ENCODE measurements at places on chromosomes 4 and X.

DNA sequence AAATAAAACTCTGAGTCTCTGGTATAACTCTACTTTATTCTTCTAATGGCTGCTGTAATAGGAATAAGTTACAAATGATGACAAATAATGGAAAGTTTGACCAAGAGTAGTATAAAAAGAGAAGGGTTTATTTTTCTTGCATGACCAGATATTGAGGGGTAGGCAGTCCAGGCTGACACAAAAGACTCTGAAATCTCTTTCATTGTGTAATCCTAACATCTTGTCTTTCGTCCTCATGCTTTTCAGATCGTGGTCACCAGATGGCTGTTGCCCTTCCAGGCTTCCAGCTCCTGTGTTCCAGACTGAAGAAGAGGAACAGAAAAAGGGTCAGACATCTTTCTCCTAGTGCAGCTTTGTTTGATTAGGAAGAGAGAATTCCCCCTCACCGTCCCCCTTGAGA is 176.9 kb upstream of the GK2 start:
- no peak for DNase-seq

GRCh38 chrX:75596178-75596577 is 73.3 kb upstream of the ZDHHC15 start:
- DNase-seq, result no peak

GRCh38 chrX:115029869-115030570 is 12.6 kb upstream of the IL13RA2 start:
- no peak for DNase-seq

DNA sequence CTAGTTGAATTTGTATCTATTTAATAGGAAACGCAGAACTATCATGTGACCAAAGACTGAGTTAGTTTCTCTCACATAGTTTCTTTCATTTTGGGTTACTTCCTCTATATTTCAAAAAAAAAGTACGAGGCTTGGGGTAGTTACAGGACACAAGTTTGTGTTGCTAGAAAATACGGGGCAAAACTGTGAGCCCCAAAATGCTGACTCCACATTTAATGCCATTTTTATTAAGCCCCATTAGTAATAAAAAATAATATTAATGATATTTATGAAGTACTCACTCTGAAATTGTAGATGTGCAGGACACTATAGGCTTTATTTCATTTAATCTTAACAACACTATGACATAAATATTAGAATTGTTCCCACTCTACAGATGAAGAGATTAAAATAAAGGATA is 268.6 kb downstream of the DTHD1 start:
- no peak for DNase-seq

- DNase-seq, result no peak
Observed at GRCh38 chrX:129797251-129797906, 17.6 kb downstream of the SASH3 start.

- DNase-seq, result no peak
Observed at GRCh38 chr4:7344636-7345155, 90.0 kb downstream of the PSAPL1 start.

DNA sequence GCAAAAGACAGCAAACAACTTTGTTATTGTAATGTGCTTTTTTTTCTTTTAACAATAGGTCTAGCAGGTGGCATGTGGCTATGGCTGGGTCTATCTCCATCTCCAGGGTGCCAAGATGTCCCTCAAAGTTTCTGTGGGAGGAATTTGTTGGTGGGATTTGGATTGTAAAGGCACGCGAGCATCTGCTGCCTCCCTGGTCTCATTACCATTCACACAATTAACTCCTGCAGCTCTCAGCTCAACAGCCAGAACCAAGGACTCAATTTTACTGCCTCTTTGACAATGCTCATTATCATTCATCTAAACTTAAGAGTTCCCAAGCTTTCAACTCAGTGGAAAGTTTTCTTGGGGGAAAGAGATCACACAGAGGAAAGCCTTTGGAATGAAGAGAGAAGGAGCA is 10.9 kb upstream of the PCDH18 start:
- DNase-seq, result no peak

- no peak for DNase-seq
Observed at GRCh38 chrX:12412561-12412960, 274.3 kb downstream of the FRMPD4 start.

DNA sequence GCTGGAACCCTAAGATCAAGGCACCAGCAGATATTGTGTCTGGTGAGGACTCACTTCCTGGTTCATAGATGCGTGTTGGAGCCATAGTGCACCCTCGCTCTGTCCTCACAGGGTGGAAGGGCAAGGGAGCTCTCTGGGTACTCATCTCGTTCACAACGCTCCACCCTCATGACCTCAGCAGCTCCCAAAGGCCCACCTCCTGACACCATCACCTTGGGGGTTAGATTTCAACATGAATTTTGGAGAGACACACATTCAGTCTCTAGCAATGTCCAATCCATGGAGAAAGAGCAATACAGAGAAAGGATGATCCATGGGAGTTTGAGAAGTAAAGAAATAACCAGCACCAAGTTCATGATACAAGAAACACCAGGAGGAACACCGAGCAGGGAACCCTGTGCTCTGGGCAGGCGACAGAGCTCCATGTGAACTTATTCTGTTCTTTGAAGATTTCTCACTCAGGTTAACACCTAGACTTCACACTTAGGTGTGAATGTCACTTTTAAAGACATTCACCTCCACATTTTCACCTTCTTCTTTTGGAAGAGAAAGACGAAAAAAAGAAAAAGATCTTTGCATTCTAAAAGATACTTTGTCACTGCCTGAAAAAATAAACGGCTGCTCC is 171.8 kb upstream of the FAM9B start:
- no peak for DNase-seq

- peak; percentile 37 for DNase-seq
Observed at GRCh38 chrX:40266490-40267333, 169.0 kb upstream of the BCOR start.

DNA sequence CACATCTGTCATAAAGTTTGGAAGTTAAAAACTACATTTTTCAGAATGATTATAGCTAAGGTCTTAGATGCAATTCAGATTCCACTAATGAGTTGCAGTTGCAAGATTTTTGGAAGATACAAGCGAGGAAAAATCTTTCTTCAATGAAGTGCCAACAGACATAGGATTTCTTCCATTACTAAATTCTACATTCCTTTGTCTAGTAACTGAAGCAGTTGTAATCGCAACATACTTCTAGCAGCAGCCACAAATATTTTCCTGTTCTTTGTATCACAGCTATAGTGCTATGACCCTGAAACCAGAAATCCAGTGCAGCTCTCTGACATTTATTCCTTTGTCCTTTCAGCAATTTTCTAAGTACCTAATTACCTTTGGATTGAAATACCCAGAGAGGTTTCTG is 225.2 kb upstream of the SLIT2 start:
- DNase-seq, result peak; percentile 61

- no peak for DNase-seq
Observed at GRCh38 chr4:77728420-77728819, 90.7 kb downstream of the CNOT6L start.

GRCh38 chrX:46268412-46268811 is 276.8 kb downstream of the ZNF674 start:
- no peak for DNase-seq

DNA sequence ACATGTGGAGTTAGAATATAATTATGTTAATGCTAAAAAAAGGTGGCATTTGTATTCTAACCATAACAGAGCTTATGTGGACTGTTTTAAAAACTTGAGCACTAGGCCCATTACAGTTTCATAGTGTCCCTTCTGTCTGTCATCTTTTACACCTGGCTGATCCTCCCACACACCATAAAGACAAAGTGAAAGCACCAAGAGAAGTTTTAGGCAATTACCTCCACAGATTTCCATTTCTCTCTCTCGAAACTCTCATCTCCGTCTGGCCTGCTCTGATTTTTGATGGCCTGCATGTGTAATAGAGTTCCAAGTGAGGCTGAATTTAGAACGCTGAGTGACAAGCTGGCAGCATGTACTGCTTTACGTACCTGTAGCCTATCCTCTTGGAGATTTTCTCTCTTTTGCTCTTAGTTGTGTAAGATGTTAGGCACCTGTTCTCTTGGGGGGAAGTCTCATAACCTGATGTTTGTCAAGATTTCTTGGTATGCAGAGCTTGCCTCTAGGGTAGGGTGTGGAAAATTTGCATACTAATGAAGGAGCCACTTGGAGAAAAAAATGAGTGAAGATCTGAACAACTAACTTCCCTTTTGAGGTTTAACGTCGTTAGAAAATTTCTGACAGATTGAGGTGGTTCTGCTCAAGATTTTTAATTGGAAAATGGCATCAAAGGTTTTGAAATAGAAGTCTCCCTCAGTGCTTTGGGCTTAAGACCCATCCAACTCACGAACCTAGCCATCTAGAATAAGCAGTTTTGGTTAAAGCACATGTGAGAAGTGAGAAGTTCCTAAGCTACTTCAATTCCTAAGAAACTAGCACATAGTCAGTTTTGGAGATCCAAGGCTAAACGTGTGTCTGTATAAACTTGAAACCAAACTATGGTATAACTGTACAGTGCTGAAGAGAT is 57.6 kb upstream of the RAP1GDS1 start:
- DNase-seq, result no peak

DNA sequence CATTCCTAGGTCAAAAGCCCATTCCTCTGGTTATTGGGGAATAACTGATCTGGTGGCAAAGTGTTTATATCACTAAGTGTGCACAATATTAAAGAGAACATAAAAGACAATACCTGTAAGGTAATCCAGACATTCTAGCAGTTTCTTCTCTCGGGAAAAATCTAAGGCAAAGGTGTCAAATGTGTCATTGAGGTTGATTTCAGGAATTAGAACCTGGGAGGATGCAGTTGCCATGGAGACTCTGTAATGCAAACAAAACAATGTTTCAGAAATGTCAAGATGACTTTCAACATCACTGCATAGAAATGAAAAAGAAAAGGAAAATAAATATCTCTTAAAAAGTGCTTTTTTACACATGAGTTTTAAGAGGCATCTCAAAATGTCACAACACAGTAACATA is 145.9 kb downstream of the MID1 start:
- no peak for DNase-seq

- DNase-seq, result no peak
Observed at GRCh38 chr4:158540125-158540907, 18.6 kb downstream of the RXFP1 start.

GRCh38 chr4:140304346-140304745 is 69.1 kb upstream of the SCOC start:
- no peak for DNase-seq

- no peak for DNase-seq
Observed at GRCh38 chr4:32455231-32455630, 1735.1 kb downstream of the PCDH7 start.

GRCh38 chrX:107505223-107505622 is 55.8 kb downstream of the FRMPD3 start:
- no peak for DNase-seq

GRCh38 chr4:134201216-134202161 is at the start of gene PABPC4L:
Gene PABPC4L, minus strand, starts transcription at chr4:134201789. Its CDS starts 770 bp downstream, at chr4:134201019.
- peak; percentile 45 for DNase-seq

GRCh38 chr4:167890226-167890625 is 202.1 kb upstream of the ANXA10 start:
- DNase-seq, result no peak

DNA sequence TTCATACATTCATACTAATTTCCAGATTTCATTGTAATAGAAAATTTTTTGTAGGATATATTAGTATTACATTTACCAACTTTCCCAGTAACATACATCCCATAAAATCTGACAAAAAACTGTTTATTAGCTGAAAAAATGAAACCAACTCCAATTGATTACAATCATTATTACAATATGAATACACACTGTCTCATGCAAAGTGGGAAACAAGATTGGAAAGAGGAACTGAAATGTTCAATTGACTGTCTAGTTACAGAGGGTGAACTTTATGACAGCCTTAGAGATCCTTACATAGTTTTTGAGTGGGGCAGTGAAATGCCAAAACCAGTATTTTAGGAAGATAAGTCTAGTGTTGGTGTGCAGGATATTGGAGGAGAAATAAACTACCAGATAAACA is 2.3 kb upstream of the AMBN start:
- DNase-seq, result no peak

- DNase-seq, result no peak
Observed at GRCh38 chrX:68697036-68697435, 49.6 kb downstream of the STARD8 start.

- DNase-seq, result no peak
Observed at GRCh38 chrX:10628906-10629305, 8.5 kb upstream of the MID1 start.

DNA sequence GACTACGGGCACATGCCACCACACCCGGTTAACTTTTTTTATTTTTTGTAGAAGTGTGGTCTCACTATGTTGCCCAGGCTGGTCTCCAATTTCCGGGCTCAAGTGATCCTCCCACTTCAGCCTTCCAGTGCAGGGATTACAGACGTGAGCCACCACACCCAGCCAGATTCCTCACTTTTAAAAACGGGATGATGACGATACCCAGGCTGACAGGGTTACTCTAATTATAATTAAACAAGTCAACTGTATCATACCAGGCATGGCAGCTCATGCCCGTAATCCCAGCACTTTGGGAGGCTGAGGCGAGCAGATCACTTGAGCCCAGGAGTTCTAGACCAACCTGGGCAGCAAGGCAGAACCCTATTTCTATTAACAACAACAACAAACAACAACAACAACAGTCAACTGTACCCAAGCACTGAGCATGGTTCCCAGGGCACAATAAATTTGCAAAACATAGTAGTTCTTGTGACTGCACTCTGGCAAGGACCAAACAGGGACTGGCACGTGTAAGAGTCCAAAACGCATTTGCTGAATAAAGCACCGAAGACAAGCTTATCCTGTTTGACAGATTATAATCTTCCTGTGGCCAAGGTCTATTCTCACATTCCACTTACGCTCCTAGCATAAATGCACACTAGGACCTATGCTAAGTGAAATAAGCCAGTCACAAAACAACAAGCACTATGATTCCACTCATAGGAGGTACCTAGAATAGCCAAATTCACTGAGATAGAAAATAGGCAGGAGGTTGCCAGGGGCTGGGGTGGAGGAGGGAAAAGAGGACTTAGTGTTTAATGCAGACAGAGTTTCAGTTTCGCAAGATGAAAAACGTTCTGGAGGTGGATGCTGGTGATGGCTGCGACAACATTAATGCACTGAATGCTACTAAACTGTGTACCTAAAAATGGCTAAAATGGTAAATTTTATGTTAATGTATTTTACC is 77.5 kb downstream of the IRF2 start:
- DNase-seq, result no peak

DNA sequence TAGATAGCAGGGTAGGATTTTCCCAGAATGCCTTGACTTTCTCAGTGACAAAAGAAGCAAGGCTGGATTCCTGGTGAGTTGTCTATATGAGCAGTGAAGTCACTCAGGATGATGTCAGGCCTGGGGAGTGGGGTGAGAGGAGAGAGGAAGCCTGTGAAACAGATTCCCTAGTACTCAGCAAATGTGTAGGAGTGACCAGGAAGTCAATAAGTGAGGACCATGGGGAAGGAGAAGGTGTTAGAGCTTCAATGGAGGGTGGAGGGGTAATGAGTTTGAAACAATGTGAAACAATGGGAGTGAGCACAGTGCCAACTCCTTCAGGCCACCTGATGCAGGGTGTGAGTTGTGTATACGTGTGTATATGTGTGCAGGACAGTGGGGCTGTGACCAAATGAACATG is 2.4 kb upstream of the SLC9A6 start:
- no peak for DNase-seq

GRCh38 chr4:83454686-83455085 is 937 bp downstream of the HELQ start:
- DNase-seq, result no peak

- DNase-seq, result no peak
Observed at GRCh38 chrX:5852941-5853340, 375.7 kb downstream of the NLGN4X start.
